ENCODE measurements at places on chromosomes 1 and 21.
A peak's percentile ranks its signal among the peaks of the same experiment; 100 is the strongest.

- no peak for DNase-seq
These were observed 187.4 kb downstream of the CYYR1 start for GRCh38 chr21:26385721-26386120.

- DNase-seq: no peak
These were observed 353.4 kb upstream of the AJAP1 start for GRCh38 chr1:4301007-4301406.

- DNase-seq: no peak
These were observed 547.4 kb downstream of the PTPRU start for GRCh38 chr1:29783508-29784275.

DNA sequence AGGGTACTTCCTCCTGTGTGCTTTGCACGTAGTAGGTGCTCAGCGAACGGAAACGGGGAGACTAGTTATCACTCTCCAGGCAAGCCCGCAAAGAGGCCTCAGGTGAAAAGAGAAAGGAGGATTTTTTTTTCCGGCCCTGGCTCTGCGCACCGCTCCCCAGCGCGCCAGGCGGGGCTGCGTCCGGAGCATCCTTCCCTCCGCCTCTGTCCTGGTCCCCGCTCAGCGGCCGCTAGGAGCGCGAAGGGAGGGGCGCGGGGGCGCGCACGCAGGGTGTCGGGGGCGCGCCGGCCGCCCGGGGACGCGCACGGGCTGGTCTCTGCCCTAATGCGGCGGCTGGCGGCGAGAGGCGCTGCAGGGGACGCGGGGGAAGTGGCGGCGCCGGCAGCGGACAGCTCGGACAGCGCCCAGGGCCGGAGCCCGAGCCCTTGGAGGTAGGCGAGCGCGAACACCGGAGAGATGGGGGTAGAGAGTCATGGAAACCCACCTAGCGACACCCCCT is 42.3 kb upstream of the NFASC start:
- no peak for DNase-seq

DNA sequence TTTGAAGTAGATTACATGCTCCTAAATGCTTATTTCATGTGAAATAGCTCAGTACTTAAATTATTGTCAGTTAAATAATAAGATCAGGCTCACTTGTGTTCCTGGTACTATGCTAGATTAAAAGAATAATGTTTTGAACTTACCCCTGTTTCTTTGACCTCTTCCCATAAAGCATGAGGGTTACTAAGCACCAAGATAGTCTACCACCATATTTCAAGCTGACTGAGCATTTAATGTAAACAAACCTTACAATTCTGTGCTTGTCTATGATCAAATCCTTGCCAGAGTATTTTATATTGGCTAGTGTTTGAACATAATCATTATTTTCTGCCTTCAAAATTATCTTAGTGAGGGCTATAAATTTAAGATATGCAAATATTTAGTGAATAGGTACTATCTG is 98.1 kb downstream of the LHX9 start:
- DNase-seq: no peak

DNA sequence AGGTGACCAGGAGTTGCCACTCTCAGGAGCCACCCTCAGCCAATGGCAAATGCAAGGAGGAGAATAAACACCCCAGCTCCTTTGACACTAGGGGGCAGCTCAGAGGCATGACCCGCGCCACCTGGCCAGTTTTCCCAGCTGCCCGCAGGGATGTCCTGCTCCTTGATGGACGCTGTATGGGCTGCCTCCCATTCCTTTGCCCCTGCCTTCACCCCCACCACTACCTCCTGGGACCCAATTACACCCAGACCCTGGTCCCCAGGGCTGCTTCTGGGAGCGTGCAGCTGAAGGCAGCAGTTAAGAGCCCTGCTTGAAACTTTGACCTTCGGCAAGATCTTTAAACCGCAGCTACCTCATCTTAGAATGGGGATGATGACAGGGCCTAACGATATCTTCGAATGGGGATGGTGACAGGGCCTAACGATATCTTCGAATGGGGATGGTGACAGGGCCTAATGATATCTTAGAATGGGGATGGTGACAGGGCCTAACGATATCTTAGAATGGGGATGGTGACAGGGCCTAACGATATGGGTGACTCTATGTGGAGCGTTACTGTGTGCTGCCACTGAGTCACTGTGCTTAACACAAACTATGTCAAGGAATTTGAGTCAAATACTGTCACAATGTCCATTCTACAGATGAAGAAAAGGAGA is 163.0 kb upstream of the KAZN start:
- DNase-seq: no peak

GRCh38 chr1:109134423-109134822 is 20.5 kb downstream of the ELAPOR1 start:
- DNase-seq: no peak

DNA sequence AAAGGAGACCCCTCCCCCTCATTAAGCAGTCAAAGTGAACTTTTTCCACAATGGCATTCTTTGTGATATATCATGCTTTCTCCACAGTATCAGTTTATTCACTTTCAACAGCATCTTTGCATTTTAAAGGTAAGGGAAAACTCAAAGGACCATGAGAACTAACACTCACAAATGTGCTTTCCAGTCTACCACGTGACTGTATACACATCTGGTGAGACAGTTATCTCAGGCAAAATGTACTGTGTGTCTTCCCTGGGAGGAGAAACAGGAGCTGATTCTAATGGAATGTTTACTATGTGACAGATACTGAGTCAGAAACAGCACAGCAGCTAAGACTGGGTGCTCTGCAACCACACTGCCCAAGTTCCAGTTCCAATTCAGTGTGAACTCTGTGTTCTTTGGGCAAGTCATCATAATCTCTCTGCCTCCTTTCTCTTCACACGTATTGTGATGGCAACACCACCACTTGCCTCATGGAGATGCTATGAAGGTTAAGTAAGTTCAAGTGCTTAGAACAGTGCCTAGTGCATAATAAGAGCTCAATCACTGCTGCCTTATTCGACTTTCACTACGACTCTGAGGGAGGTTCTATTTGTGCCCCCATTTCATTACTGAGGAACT is 79.0 kb downstream of the SLC45A1 start:
- peak; percentile 58 for DNase-seq

GRCh38 chr1:107327446-107327845 is 186.6 kb downstream of the NTNG1 start:
- no peak for DNase-seq

DNA sequence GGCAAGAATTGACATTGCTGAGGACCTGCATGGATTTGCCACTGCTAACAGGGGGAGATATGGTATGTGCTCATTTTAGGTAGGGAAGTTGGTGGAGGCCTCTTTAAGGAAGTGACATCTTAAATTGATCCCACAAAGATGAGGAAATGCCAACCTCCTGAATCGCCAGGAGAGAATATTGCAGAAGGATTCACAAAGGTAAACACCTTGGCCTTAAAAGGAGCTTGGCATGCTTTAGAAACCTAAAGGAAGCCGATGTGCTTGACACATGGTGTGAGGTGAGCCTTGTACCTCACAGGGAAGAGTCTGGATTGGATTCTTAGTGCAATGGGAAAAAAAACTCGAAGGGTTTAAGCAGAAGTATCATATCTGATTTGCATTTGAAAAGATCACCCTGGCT is 470.5 kb upstream of the DAB1 start:
- DNase-seq: no peak

- DNase-seq: no peak
These were observed 57.6 kb upstream of the GNG12 start for GRCh38 chr1:67890857-67891256.

- DNase-seq: no peak
These were observed 7.2 kb downstream of the TFF2 start for GRCh38 chr21:42343556-42343955.

GRCh38 chr1:165369255-165369848 is 12.8 kb upstream of the LMX1A start:
- DNase-seq: no peak

- no peak for DNase-seq
These were observed 376.3 kb upstream of the CAMK1G start for GRCh38 chr1:209207126-209207700.

- no peak for DNase-seq
These were observed 192.2 kb downstream of the AKT3 start for GRCh38 chr1:243657793-243658192.

- DNase-seq: peak; percentile 38
These were observed 509 bp downstream of the GDAP2 start for GRCh38 chr1:117928881-117929342.

DNA sequence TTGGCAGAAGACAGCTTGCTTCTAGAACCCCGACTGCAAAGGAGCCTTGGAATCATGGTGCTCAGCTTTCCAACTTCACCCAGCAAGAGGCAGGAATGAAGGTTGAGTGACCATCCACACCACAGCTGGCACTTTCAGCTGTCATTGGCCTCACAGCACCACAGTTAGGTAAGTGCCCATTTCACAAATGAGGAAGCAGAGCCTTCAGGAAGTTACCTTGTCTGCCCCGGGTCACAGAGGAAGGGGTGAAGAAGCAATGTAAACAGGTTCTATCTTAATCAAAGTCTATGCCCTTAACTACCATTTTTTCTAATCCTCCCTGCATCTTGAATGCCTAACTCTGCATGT is 156.0 kb downstream of the GLUL start:
- no peak for DNase-seq

DNA sequence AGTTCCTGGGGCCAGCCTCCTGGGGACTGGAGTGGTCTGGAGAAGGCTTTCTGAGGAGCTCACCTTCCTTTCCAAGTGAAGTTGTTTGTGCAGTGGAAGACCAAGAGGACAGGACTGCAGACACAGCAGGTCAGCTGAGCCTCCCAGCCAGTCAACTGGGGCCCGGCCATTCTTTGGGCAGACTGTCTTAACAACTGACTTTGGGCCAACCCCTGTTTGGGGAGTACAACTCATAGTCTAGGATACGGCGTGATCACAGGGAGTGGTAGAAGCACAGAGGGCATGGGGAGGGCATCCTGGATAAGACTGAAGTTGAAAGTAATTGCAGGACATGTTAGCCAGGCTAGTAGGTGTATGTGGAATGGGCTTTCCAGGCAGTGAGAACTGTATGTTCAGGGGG is 50.3 kb downstream of the PGM1 start:
- DNase-seq: no peak

- DNase-seq: no peak
These were observed 14.0 kb downstream of the TGFBR3 start for GRCh38 chr1:91872000-91872399.

- DNase-seq: no peak
These were observed 518 bp downstream of the PLOD1 start for GRCh38 chr1:11935057-11935412.

GRCh38 chr1:245288796-245289195 is 134.0 kb downstream of the KIF26B start:
- DNase-seq: no peak

DNA sequence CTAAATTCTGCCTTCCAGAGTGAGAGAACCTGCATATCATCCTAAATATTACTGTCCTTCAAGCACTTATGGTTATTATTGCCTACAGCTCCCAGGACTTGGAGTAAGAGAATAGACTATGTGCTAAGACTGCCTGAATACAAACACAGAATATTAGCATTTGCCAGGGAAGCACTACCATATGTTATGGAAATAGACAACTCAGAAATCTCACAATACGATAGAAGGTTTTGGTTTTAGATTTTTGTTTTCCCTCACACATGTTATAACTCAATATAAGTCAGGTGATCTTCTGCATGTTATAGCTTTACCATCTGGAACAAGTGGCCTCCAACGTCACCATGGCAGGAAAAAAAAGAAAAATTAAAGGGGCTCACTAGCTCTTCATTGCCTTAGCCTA is 413.9 kb downstream of the LRRIQ3 start:
- no peak for DNase-seq

- DNase-seq: no peak
These were observed 3.3 kb upstream of the MIGA1 start for GRCh38 chr1:77776007-77776700.

- DNase-seq: no peak
These were observed 10.0 kb downstream of the LRRC40 start for GRCh38 chr1:70195342-70195741.

DNA sequence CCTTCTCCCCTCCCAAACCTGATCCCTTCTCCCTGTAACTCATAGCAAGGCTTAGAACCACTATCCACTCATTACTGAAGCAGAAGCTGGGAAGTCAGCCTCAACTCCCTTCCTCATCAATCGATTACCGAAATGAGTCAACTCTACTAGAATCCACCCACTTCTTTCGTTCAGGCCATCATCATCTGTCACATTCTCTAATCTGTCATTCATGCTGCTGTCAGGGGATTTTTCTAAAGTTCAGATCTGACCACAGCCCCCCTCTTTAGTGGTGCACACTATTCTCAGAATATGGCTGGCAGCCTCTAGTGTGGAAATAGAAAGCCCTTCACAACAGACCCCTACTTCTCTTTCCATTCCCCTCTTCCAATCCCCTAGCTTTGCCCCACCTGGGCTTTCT is 5.1 kb downstream of the NT5C1A start:
- DNase-seq: no peak

DNA sequence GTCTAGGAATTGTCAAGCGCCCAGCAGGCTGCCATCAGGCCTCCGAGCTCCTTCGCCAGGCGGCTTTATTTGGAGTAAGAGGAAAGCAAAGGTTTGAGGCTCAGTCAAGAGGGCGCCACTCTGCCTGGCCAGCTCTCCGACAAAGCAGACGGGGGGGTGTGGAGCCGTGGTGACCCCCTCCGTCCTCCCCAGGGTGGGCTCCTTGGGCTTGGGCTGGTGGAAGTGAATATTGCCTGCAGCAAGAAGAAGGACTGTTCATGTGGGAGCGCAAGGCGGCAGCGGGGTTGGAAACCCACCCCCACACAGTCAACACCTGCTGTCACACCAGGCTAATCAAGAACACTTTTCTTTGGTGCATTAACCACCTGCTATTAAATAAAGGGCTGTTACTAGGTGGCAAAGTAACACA is 14.6 kb downstream of the EPHX1 start:
- DNase-seq: no peak

DNA sequence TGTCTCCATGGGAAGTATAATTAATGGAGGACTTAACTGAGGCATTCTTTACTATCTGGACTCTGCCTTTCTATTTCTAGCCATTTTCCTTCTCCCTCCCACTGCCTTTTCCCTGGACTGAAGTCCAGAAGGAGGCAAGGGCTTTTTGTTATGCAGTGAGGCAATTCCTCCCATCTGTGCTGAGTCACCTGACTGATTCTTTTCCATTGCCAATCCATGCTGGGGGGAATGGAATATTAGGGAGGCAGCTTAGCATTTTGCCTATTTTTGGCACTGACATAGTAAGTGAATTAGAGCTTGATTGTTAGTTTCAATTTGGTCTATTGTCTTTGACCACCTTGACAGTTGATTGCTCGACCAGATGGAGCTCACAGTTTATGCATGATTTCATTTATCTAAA is 1000.6 kb upstream of the PRMT6 start:
- no peak for DNase-seq

DNA sequence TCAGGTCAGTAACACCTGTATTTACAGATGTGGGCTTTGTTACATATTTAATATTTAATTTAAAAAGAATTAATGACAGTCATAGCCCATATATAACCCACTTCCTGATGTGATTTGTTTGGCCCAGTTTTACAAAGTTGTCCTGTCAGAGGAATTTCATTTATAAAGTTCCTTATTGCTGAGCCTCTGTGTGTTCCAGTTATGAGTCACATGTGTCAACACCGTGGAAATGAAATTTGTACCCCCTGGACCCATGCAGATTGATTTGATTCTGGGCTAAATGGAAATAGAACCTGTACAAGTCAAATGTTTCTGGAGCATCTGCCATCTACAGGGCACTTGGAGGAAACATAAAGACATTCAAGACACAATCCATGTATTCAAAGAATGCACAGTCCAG is 149.2 kb downstream of the CACNA1E start:
- no peak for DNase-seq
